ENCODE measurements at places on chromosomes 7 and 10.
A peak's percentile ranks its signal among the peaks of the same experiment; 100 is the strongest.

DNA sequence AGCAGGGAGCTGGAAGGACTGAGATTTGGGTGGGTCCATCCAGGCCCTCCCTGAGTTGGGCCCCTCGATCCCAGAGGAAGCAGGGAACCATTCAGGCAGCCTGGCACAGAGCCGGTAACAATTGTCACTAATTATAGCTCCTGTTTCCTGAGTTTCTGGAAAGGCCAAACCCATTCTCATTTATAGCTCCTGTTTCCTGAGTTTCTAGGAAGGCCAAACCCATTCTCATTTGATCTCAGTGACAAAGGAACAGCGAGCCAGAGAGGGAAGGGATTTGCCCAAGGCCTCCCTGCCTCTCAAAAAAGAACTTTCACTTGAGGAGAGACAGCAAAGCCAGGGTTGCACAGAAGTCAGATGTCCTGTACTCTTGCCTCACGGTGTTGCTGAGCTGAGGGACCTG, 521.9 kb downstream of the TYW1 start:
- DNase-seq: no peak

- no peak for DNase-seq
These were observed 428.5 kb downstream of the GALNT17 start for GRCh38 chr7:71560354-71560995.

DNA sequence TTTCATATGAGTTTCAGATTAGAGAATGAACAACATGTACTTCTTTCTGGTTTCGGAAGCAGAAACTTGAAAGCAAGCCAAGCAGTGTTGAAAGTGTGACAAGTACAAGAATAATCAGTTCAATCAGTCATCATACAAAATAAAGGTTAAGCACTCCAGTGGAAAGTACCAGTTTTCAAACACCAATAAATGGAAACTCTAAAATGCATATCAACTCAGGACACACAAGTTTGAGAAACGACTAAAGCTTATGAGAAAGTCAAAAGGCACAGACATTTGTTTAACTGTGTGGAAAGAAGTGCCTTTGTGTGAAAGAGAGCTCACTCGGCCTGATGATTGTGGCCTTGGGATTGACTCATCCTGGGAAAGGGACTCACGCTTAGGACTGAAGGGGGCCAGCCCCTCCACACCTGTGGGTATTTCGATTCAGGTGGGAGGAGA, 60.6 kb upstream of the AKR1C1 start:
- no peak for DNase-seq

GRCh38 chr10:92052088-92052487, 128.5 kb downstream of the BTAF1 start:
- peak; percentile 90 for DNase-seq

DNA sequence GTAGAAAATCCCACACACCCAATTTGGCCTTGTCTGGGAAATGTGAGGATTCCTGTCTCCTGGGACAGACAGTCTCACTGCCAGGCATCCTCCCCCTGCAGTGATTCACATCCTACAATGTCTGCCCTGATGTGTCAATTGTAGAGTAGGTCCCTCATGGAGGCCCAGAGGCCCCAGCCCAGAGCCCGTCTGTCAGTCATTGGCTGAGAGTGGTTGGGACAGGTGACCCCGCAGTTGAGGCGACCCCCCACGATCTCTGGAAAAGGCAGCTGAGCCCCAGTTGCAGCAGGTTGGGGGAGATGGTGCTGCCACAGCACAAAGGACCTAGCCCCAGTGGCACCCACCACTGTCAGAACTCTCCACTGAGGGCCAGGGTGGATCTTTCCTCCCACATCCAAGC, 84.3 kb upstream of the INSIG1 start:
- no peak for DNase-seq

- no peak for DNase-seq
These were observed 34.4 kb downstream of the ZMIZ1 start for GRCh38 chr10:79103129-79103528.

DNA sequence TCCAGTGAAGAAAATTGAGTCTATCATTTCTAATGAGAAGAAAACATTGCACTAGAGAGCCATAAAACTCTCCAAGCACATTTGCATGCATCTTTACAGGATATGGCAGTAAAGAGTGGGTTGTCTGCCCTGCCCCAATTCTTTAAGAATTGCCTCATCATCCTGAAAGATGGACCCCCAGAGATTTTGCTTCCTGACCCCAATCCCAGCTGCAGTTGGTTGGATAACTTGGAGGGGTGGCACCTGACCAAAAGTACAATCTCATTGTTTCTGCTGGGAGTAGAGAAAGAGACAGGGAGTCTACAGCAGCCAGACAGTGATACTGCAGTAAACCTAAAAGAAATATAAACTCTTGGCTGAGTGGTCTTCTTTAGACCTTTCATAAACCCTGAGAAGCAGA, 49.1 kb upstream of the ADCY1 start:
- DNase-seq: no peak

DNA sequence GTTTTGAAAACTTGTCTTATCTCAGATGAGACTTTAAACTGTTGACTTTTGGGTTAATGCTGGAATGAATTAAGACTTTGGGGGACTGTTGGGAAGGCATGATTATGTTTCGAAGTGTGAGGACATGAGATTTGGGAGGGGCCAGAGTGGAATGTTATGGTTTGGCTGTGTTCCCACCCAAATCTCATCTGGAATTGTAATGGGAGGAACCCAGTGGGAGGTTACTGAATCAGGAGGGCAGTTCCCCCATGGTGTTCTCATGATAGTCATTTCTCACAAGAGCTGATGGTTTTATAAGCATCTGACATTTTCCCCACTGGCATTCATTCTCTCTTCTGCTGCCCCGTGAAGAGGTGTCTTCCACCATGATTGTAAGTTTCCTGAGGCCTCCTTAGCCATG, 13.8 kb upstream of the POT1 start:
- DNase-seq: no peak

DNA sequence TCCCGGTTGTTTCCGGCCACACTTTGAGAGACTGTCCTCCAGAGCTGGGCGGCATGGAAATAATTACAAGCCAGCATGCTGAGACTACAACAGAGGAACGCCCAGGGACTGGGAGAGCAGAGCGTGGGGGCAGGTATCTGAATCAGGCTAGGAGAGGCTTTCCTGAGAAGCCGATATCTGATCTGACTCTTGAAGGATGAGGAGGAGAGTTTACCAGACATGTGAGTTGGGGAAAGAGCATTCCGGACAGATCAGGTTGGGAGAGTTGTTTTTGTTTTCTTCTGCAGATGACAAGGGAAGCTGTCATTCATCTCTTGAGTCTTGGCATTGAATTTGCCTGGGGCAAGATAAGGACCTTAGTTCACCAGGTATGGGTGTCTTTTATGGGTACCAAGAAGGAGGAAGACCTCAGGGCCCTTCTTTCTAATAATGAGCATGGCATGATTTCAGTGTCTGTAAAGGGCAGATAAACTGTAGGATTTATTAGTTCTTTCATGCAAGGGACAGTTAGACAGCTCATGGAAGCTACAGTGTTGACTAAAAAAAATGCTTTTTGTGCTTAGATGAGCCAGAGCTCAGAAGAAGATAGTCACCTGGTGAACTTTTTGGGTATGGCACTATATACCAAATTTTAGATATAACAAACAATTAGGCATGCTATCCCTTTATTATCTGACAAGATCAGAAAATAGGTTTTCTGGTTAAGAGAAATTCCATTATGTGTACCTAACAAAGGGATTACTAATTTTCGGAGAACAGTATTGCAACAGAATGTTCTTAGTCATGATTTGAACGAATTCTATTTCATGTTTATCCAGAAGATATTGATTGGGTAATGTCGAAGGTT, 36.2 kb downstream of the WBP1L start:
- DNase-seq: no peak

DNA sequence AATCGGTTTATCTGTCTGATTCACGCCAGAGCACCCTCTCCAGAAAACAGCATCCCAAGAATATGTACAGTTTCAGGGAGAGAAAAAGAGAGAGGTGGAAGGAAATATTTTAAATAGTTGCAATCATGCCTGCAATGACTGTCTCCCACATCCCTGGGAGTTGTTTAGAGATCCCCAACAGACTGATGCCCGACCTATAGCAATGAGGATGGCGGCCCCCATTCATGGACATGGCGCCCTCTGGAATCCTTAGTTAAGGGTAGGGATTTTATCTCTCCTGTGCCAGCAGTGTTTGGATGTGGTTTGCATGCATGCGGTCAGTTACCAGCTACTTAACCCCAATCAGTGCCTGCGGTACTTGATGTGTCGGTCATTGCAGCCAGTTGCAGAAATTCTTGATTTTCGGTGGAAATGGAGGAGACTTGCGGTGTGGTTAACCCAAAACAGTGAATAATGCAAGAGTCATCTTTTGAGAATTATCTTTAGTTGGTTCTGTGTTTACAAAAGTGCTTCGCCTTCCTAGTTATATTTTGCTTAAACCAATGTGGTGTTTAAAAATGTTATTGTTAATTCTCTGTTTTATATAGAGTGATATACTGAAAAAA, 186.0 kb upstream of the TCF7L2 start:
- no peak for DNase-seq

DNA sequence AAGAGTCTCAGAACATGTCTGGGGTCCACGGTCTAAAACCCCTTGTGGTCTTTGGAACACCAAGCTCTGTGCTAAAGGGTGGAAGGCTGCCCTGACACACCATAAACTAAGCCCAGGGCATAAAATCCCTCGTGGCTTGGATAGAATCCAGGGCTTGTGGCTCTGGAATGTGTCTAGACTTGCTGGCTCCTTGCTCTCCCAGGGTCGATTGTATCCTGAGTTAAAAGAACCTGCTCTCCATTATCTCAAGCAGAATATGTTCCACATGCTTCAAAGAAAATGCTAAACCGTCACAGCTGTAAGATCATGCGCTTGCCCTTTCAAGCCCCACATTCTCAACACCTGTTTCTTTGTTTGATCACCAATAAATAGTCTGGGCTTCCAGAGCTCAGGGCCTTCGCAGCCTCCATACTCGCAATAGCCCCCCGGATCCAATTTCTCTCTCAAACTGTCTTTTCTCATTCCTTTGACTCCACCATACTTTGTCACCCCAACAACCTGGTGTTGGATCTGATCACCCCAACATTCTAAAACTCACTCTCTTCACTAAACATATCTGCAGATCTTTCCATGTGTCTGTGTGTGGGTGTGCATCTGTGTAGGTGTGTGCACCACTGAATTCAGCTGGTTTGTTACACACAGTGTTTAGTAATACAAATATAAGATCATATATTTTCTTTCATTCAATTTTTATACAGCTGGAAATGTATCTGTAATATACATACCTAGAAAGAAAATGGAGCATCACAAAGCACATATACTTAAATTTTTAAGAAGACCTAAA, 238.5 kb downstream of the ZMYND11 start:
- DNase-seq: no peak

DNA sequence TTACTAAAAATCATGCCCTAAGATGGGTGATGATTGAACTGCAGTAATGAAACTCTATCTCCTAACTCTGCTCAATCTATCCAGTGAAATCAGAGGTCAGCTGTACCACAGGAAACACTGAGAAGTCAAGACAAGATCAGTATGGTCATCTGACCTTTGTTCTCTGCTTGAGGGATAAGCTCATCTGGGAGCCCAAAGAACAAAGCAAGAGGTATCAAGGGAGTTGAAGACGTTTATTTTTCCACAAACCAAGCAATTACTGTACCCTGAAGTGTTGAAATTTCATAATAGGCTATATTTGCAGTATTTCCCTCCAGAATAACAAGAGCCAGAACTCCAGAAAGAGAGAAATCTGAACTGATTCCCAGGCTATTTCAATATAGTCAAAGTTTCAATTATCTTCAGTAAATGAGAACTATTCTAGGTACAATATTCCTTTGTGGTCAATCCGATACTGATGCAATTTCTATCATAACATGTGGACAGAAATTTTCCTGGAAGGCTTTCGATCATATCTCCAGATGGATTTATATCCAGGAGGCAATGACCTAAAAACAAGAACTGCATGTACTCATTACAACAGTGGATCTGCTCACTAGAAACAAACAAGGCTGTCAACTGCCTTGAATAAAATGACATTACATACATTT, 345.3 kb downstream of the TNS3 start:
- DNase-seq: no peak

GRCh38 chr10:72234560-72235095, 18.6 kb upstream of the ASCC1 start:
- no peak for DNase-seq

DNA sequence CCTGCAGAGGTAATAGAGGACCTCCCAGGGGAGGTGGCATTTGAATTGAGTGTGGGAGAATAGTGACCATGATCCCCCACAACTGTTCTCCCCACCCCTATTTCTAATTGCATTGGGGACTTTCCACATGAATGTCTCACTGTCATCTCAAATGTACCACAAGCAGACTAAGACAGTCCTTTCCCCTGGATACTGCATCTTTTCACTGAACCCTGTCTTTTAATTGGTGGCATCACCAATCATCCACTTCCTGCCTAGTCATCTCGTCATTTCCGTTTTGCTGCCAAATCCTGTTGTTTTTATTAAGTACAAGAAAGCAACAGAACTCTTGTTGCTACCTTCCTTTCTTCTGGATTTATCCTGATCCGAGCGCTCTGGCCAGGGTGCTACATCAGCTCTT, 120.3 kb downstream of the NRP1 start:
- no peak for DNase-seq

DNA sequence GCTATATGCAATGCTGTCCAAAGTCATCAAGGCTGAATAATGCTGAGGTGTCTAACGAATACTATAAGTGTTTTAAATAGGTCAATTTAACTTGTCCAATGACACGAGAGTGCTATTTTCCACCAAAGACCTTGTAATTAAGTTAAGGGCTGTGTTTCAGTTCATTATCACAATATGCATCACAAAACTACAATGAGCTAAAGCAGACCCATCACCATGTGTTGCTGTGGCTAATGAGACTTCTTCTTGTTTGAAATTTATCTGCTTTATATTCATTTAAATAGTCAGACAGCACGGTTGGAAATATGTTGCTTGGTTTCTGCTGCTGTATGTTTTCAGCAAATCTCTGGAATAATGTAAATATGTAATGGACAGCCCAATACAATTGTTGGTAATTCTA, 292.5 kb upstream of the VSTM2A start:
- DNase-seq: no peak

DNA sequence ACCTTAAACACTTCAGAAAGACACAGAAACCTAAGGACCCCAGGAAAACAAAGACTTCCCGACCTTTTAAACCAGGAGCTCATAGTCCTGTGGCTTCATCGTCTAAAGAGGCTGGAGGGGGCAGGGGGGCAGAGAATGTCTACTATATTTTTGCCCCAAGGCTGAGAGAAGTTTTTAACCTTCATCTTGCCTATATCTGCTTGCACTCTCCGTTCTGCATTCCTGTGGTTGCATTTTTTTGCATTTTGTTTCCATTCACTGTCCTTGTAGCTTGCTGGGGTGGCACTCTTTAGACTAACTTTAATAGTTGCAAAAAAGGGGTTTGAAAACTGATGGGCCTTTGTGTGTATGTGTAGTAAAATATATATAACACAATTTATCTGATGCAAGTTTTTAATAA, 23.7 kb downstream of the PRKAR2B start:
- no peak for DNase-seq

- DNase-seq: no peak
These were observed 19.7 kb downstream of the UBTD1 start for GRCh38 chr10:97518301-97519043.

- DNase-seq: peak; percentile 66
These were observed 733 bp downstream of the HIBADH start for GRCh38 chr7:27661811-27662489.

Data from C1 segment of cervical spinal cord (tissue), 14 donors.